Aorta (tissue), 5 donors: ENCODE measurements at places on chromosomes 7 and 10. TPM values are rescaled to one million over a fixed set of nuclear protein-coding genes. Genes with fewer than 3 reads are reported as not detected.

BMPER gene
- 14.0 TPM for total RNA-seq

PIK3AP1 gene
- total RNA-seq, result 23.4 TPM

SHH gene
- total RNA-seq, result not detected

FAM131B gene
- 2.8 TPM for total RNA-seq

LRRC17 gene
- total RNA-seq, result 8.1 TPM

TBXAS1 gene
- 22.1 TPM for total RNA-seq

TMEM140 gene
- total RNA-seq, result 12.0 TPM

TMEM196 gene
- total RNA-seq, result 0.29 TPM

STRIP2 gene
- 1.3 TPM for total RNA-seq

DNA sequence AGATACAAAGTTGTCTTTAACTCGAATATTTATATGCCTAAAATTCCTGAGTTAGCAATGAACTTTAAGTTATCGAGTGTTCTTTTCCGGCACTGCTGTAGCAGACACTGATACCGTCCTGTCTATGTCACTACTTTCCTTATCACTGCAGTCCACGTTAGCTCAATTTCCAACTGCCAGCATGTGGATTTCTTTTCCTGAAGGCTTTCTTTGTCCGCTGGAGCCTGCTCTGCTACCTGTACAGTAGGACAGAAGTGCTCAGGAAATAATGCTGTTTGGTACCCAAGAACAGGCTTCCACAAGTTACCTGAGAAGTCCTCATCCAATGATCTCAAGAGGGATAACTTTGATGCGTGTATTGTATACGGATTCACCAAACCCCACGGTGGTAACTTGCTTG is 329.4 kb downstream of the NXPH1 start:
- no peaks in the 10 kb centered on the region for H3K27me3 ChIP-seq
- DNase-seq, result no peak
- no peak overlapping the region for H3K27ac ChIP-seq
- no peaks in the 10 kb centered on the region for H3K4me1 ChIP-seq
- H3K36me3 ChIP-seq, result no peaks in the 10 kb centered on the region

GRCh38 chr7:100966542-100967291 is 2.6 kb upstream of the MUC12 start:
- H3K4me1 ChIP-seq, result no peaks in the 10 kb centered on the region
- H3K27ac ChIP-seq, result no peak overlapping the region
- H3K27me3 ChIP-seq, result no peaks in the 10 kb centered on the region
- no peaks in the 10 kb centered on the region for H3K36me3 ChIP-seq

DNA sequence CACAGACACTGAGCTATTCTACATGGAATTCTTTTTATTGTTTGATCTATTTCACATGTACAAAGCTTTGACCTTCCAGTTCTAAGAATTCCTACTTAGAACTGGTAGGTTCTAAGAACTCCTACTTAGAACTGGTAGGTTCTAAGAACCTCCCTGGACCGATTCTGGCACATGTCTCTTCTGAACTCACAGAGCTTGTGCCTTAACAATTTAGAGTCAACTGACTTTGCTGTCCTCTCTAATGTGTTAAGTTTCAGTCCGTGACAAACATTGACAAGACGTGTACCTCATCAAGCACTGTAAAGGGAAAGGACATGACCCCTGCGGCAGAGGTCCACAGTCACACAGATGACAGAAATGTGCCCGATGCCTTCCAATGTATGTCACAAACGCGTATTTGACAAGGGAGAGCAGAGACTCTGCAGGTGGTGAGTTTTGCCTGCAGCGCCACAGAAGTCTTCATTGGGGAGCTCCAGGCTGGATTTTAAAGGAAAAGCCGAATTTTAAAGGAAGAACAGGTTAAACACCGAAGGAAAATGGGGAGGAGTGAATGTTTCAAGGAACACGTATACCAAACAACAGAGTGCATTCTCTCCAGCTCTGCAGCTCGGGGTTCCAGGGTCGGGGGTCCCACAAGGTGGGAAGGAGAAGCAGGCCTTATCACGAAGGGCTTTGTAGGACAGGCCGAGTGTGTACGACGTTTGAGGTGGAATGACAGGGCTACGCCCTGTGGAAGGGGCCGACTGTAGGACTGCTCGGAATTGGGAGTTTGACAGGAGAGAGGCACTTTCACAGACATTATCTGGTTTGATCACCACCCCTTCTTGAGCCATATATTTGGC is 161.1 kb upstream of the KLF14 start:
- no peaks in the 10 kb centered on the region for H3K4me1 ChIP-seq
- no peak for DNase-seq
- no peak overlapping the region for H3K4me3 ChIP-seq
- H3K27me3 ChIP-seq, result no peaks in the 10 kb centered on the region
- peak overlapping the region; percentile 30 for H3K27ac ChIP-seq
- H3K36me3 ChIP-seq, result no peaks in the 10 kb centered on the region

- no peak for DNase-seq
- H3K4me3 ChIP-seq, result no peak overlapping the region
- no peaks in the 10 kb centered on the region for H3K27me3 ChIP-seq
Observed at GRCh38 chr10:78384049-78384431, 350.4 kb downstream of the RPS24 start.

- no peaks in the 10 kb centered on the region for H3K36me3 ChIP-seq
- H3K27me3 ChIP-seq, result no peaks in the 10 kb centered on the region
- H3K27ac ChIP-seq, result no peak overlapping the region
- no peak for DNase-seq
Observed at GRCh38 chr10:2165771-2166460, 428.6 kb upstream of the ADARB2 start.

GRCh38 chr7:70698219-70698832 is 433.6 kb upstream of the GALNT17 start:
- H3K4me3 ChIP-seq, result no peak overlapping the region
- H3K36me3 ChIP-seq, result peaks cover 1% of the 10 kb centered on the region
- no peak for DNase-seq
- H3K27me3 ChIP-seq, result no peaks in the 10 kb centered on the region
- H3K27ac ChIP-seq, result no peak overlapping the region

- H3K4me3 ChIP-seq, result no peak overlapping the region
- H3K27ac ChIP-seq, result no peak overlapping the region
- no peaks in the 10 kb centered on the region for H3K4me1 ChIP-seq
- no peaks in the 10 kb centered on the region for H3K36me3 ChIP-seq
- H3K27me3 ChIP-seq, result no peaks in the 10 kb centered on the region
Observed at GRCh38 chr10:89163265-89163995, 43.7 kb downstream of the CH25H start.

DNA sequence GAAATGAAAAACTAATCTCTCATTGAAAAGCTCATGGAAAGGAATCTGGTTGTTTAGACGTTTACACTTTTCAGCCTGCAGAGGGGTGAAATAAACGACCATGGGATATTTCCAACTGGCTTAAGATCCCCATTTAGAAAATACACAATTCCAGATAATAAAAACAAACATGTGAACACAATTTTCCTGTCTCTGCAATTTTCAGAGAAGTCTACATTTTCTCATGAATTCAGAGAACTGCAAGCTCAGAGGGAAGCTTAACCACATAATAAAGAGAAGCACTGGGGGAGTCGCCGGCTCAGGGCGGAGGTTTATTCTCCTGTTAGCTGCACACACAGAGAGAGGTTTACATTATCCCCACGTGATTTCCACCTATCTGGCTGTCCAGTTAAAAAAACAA is 215.2 kb downstream of the FANK1 start:
- DNase-seq, result no peak
- no peak overlapping the region for H3K27ac ChIP-seq
- no peaks in the 10 kb centered on the region for H3K36me3 ChIP-seq
- H3K4me3 ChIP-seq, result no peak overlapping the region
- no peaks in the 10 kb centered on the region for H3K27me3 ChIP-seq

DNA sequence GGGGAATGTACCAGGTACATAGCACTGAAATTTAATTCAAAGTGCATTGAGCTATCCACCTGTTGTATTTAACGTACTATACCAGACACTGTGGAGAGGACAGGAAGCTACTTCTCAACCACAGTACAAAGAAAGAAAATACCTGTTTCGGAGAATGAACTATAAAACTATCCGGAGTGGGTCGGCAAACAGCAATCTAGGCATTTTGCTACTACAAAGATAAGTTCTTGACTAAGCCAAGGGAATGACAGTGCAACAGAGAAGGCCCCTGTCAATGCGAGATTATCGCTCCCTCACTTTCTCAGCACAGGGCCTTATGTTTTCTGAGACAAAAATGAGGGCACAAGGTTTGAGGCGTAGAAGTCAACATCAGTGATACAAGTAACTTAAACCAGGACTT is 27.4 kb downstream of the SFMBT2 start:
- DNase-seq, result no peak
- no peaks in the 10 kb centered on the region for H3K36me3 ChIP-seq
- H3K27ac ChIP-seq, result no peak overlapping the region

DNA sequence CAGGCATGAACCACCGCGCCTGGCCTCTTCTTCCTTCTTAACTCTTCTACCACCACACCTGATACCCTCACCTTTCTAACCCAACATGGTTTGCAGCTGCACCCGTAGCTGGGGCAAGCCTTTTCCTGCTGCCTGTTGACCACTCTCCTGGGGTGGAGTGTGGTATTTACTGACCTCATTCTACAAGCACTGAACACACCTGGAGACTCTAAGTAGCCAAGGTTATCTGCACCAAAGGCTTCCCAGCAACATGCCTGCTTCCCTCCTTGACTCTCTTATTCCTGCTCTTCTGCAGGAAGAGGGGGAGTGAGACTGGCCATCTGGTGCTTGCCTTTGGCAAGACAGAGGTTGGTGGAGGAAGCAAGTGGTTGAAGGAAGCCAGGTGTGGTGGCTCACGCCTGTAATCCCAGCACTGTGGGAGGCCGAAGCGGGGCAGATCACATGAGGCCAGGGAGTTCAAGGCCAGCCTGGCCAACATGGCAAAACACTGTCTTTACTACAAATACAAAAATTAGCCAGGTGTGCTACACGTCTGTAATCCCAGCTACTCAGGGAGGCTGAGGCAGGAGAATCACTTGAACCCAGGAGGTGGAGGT is 10.1 kb downstream of the ACTR1A start:
- peak; percentile 22 for DNase-seq
- H3K27me3 ChIP-seq, result no peaks in the 10 kb centered on the region
- no peak overlapping the region for H3K27ac ChIP-seq
- peaks cover 5% of the 10 kb centered on the region for H3K36me3 ChIP-seq
- no peak overlapping the region for H3K4me3 ChIP-seq

DNA sequence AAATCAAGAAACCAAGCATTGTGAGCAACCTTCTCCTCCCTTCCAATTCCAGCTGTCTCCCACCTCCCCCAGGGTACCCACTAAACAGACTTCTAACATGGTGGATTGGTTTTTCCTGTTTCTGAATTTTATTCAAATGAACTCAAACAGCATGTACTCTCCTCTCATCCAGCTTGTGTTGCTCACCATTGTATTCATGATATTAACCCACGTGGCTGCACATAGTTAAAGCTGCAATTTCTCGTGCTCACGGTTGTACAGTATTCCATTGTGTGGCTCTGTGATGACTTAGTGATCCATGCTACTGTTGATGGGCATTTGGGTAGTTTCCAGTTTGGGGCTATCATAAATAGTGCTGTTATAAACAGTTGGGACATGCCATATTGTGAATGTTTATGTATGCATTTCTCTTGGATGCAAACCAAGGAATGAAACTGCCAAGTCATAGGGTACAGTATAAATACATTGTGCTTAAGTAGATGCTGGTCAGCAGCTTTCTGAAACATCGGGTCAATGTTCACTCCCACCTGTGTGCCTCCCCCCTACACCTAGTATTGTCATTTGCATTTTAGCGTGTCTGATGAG is 124.3 kb downstream of the CACNB2 start:
- no peak for DNase-seq
- H3K36me3 ChIP-seq, result no peaks in the 10 kb centered on the region
- H3K27ac ChIP-seq, result no peak overlapping the region
- H3K4me1 ChIP-seq, result no peaks in the 10 kb centered on the region

DNA sequence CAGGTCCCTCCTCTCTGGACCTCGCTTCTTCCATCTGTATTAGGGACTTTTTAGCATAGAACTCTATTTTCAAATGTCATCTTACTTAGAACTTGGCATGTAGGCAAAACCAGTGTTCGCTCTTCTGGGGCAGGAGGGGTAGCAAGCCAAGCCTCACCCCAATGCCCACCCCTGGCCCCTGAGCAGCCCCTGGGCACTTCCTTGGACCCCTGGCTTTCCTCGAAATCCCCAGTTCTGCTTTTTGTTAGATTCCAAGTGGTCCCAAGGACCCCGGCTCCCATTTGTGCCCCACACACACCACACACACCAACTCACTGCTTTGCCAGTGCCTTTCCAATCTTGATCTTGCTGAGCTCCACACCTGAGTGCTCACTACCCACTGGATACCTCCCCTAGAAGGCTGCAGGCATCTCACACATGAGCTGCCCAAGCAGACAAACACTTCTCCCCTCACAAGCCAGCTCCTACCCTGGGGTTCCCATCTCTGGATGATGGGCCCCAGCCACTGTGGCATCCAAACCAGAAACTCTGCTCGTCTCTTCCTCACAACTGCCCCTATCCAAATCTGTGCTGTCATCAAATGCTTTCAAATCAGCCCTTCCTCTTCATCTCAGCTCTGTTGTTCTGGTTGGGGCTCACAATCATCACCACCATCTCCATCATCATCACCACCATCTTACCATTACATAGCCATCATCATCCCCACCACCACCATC is 167.9 kb upstream of the ZMIZ1 start:
- H3K27ac ChIP-seq, result no peak overlapping the region
- no peak overlapping the region for H3K4me3 ChIP-seq
- no peak for DNase-seq
- no peaks in the 10 kb centered on the region for H3K36me3 ChIP-seq
- H3K27me3 ChIP-seq, result no peaks in the 10 kb centered on the region

DNA sequence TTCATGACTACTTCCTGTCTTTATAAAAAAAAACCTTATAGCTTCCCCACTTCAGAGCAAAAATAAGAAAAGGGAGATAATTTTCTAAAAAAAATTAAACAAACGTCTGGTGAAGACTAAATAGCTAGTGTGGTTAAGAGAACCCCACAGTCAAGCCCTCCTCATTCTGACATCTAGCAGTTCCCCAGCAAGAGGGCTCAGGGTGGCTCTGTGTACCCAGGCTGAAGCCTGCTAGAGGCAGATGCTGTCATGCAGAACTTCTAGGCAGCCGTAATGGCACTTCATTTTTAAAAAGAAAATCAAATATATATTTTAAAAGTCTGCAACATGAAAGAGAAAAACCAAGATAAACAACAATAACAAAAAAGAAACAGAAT is 223.1 kb upstream of the KLF14 start:
- H3K4me1 ChIP-seq, result peaks cover 2% of the 10 kb centered on the region
- H3K27me3 ChIP-seq, result no peaks in the 10 kb centered on the region
- no peak overlapping the region for H3K4me3 ChIP-seq
- no peak for DNase-seq
- no peak overlapping the region for H3K27ac ChIP-seq

DNA sequence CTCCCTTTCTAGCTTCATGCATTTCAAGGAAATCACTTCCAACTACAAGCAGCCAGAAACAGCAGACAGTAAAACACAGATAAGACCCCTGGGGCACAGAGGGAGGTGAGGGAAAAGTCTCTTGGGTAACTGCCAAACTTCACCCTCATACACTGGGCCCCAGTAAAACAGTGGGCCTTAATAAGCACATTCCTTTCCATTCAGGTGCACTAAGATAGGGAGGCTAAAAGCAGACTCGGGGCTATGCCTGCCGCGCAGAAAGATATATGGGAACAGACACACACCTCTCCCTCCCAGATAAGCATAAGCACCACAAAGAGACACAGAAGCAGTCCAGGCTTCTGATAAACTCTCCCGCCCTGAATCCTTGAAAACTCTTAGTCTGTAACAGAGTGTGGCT is 117.0 kb downstream of the TYW1B start:
- no peak for DNase-seq
- no peak overlapping the region for H3K4me3 ChIP-seq
- no peaks in the 10 kb centered on the region for H3K36me3 ChIP-seq
- no peaks in the 10 kb centered on the region for H3K4me1 ChIP-seq
- no peaks in the 10 kb centered on the region for H3K27me3 ChIP-seq
- no peak overlapping the region for H3K27ac ChIP-seq
